ENCODE measurements at places on chromosomes 3 and 15.

DNA sequence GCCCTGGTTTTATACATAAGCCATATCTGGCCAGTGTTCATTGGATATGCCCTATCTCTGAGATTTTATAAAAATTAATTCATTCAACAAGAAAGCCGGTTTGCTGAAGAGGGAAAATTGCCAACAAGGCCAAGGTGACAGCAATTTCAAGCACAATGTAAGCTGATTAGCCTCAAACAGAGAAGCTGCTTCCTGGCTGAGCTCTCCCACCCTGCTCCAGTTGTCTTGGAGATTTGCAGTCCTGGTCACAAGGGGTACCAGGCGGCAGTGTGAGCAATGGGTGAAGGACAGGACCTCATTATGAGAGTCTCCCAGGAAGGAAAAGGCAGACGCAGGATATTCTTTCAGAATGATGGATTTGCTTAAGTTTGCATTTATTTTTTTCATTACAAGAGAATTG is 5.4 kb upstream of the THSD4 start:
- DNase-seq, result no peak

DNA sequence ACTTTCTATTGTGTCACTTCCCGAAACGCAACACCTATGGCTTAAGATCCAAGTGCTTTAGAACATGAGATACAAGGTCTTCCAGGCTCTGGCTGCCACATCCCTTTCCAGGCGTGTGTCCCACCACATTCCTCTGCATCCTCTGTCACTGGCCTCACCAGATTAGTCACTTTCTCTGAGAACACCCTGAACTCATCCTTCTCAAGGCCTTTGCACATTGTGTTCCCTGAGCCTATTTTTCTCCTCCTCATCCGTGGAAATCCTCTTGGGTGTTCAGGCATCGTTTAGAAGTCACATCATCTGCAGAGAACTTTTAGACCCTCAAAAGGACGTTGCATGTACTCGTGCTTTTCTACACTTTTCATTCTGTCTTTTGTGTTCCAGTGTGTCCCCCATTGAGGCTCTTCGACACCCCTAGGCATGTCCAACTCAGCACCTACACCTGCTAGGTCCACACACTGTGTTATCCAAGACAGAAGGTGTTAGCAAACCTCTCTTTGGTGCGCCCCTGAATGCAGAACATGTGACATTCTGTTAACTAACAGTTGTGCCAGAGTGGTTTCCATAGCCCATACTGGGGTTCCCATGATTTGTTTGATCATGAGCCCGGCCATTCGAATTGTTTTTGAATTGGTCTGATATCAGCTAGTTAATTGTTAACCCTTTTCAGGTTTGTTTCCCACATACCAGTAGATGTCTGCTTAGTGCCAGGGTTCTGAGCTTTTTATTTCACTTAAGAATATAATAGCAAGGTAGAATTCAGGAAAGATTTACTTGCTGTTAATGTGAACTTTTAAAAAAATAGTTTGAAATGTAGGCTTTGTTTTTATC is 67.2 kb downstream of the LPP start:
- DNase-seq, result peak; percentile 35

DNA sequence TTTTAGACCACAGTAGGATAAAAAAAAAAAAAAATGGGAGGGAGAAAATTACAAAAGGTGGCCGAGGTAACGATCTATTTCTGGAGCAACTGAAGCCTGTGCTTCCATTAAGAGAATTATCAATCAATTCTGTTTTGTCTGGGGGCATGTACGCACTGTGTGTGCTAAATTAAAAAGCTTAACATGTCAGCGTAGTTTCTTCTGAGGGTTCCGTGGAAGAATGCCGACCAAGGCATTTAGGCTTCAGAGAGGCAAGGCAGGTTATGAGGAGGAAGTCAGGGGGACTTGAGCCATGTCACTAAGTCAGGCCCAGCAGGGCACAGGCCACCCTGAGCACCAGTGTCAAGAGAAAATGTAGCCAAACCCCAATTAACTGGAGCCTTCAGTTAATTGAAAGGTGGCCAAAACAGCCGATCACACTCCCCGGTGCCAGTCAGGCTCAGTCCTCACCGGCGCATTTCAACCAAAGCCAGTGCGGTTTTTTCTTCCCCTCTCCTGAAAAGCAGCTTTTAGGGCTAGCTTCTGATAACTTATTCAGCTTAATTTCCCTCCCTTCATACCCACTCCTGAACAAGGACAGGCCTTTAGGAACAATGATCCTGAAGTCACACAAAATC is 113.9 kb downstream of the MEGF11 start:
- DNase-seq, result no peak

DNA sequence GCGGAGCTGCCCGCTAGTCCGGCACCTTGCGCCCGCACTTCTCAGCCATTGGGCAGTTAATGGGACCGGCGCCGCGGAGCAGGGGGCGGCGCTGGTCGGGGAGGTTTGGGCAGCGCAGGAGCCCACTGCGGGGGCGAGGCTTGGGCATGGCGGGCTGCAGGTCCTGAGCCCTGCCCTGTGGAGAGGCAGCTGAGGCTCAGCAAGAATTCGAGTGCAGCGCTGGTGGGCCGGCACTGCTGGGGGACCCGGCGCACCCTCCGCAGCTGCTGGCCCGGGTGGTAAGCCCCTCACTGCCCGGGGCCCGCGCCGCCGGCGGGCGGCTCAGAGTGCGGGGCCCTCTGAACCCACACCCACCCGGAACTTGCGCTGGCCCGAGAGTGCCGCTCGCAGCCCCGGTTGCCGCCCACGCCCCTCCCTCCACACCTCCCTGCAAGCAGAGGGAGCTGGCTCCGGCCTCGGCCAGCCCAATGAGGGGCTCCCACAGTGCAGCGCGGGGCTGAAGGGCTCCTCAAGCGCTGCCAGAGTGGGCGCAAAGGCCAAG is 835.0 kb downstream of the TBL1XR1 start:
- no peak for DNase-seq

DNA sequence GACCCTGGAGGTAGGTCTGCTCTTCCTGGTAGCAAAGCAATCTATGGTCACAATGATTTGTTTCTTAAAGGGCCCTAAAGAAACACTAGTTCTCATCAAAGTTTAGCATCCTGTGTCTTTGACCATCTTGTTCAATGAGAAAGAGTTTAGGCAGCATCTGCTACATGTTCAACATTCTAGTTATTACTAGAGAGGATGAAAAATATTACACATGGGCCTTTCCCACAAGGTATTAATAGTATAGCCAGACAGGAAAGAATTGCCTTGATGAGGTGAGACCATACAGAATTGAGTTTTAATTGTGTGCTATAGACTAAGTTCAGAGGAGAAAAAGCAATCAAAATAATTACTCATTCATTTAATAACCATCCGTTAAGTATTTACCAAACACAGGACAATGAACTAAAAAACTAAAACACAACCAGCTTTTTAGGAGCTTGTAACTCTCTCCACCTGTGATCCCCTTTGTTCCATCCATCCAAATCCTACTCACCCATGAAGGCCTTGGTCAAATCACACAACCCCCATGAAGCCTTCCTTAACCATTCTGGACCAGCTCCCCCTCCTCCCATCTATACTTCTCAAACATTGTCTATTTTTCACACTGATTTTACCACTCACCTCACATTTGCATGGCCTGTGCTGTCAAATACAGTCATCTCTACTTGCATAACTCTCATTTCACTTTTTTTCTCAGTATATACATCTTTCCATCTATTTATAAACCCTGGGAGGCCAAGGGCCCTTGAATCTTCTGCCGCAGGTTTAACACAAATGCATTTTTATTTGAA is 122.9 kb downstream of the RORA start:
- DNase-seq, result no peak

GRCh38 chr3:101823525-101823924 is 25.8 kb upstream of the NFKBIZ start:
- no peak for DNase-seq

DNA sequence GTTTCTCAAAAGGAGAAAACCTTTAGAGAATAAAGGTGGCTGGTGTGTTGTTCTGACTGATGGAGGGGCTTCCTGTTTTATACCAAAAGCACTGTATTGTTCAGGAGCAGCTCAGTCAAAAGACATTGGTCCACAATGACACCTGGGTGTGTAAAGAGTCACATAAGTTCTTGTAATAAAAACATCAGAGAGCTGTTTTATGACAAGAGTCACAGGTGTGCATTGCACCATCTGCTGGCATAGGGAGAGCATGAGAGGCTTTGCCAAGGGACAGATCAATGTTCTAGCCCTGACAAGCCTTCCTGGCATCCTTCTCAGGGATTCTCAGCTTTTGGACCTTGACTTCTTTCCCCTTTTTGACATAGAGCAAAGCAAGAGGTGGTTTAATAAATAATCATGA is 20.4 kb downstream of the ARPP21 start:
- DNase-seq, result no peak

GRCh38 chr3:162507397-162507796 is 1010.8 kb downstream of the OTOL1 start:
- peak; percentile 6 for DNase-seq

GRCh38 chr15:49379996-49380395 is 43.0 kb upstream of the FGF7 start:
- DNase-seq, result no peak

DNA sequence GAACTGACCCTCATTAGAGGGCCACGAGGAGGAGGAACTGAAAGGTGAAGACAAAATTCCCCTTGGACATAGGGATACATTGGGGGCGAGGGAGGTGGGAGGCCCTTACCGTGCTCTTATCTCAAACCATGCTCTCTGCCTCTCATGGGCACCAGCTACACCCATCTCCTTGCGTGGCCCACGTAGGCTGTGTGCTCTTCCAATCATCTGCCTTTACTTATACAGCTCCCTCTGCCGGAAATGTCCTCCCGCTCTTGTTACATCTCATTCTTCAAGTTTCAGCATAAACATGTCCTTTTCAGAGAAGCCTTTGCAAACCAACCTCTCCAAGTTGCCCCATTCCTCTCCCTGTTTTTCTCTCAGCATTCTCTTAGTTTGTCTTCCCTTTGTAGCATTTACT is 307.8 kb upstream of the PROK2 start:
- DNase-seq, result no peak

- DNase-seq, result no peak
Observed at GRCh38 chr3:147380387-147380951, 25.9 kb downstream of the ZIC4 start.

DNA sequence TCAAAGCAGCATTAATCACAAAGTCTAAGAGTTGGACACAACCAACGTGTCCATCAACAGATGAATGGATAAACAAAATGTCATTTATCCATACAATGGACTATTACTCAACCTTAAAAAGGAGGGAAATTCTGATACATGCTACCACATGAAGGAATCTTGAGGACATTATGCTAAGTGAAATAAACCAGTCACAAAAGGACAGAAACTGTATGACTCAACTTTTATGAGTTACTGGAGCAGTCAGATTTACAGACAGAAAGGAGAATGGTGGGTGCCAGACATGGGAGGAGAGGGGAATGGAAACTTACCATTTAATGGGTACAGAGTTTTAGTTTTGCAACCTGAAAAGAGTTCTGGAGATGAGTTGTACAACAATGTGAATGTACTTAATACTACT is 43.0 kb upstream of the SEC13 start:
- no peak for DNase-seq

- no peak for DNase-seq
Observed at GRCh38 chr3:53131096-53131495, 861 bp upstream of the RFT1 start.

DNA sequence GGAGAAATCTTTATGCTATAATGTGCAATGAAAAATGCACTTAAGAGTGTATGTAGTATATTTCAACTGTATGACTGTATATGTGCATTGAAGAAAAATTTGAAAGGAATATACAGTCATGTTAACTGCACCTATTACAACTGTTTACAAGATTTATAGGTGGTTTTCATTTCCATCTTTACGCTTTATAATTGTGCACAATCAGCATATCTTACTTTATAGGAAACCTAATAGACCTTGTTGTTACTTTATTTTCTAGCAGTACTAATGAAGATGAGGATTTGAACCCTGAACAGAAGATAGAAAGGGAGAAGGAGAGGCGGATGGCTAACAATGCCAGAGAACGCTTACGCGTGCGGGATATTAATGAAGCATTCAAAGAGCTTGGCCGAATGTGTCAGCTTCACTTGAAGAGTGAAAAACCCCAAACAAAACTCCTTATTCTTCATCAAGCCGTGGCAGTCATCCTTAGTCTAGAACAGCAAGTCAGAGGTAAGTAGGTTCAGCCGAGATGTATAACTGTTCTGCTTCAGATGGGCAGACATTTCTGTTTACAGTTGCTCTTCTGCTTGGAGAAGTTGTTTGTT is 103.4 kb upstream of the CGNL1 start:
- DNase-seq, result no peak

- DNase-seq, result no peak
Observed at GRCh38 chr3:127165694-127166485, 27.0 kb upstream of the PRR23E start.

DNA sequence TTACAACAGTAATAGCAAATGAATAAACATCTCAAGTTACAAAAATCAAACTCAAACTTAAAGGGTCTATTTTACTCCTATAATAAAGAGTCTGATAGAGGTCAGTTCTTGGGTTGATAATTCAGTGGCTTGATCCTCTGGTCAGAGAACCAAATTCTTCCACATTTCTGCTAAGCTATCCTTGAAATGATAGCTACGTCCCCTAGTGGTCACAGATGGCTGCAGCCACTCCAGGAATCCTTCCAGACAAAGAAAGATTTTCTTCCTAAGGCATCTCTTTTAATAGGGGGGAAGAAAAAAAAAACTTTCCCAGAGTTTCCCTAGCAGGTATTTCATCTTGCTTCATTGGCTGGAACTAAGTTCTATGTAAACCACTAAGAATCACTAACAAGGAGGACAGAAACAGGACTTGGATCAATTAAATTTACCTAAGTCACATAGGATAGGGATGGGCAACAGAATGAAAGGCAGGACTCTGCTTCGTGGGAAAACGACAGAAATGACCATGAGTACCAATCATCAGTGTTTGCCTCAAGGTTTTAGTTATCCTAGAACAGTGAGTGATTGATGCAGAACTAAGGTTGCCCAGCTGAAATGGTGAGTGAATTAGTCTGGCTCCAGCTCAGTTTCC is 160.7 kb downstream of the STAC start:
- DNase-seq, result peak; percentile 53

DNA sequence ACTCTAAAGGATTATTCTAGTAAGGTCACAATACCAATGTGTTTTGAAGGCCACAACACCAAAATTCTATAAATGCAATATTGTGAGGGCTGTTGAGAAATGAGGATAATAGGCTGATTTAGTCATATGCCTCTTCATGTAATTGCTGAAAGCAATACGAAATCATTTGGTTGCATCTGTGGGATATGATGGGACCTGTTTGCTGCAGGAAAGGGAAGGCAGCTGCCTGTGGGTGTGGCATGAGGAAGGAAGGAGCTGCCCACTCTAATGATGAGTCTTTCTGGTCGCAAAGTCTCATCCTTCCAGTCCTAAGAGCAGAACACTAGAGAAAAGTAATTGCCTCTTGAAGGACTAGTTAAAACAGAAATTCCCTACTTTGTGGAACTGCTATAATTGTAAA is 245.3 kb upstream of the ZPLD1 start:
- no peak for DNase-seq

GRCh38 chr3:139281096-139281495 is 62.7 kb upstream of the MRPS22 start:
- DNase-seq, result peak; percentile 80

All from GM03348 (cell line).